ENCODE measurements at places on chromosomes 1 and 21.

DNA sequence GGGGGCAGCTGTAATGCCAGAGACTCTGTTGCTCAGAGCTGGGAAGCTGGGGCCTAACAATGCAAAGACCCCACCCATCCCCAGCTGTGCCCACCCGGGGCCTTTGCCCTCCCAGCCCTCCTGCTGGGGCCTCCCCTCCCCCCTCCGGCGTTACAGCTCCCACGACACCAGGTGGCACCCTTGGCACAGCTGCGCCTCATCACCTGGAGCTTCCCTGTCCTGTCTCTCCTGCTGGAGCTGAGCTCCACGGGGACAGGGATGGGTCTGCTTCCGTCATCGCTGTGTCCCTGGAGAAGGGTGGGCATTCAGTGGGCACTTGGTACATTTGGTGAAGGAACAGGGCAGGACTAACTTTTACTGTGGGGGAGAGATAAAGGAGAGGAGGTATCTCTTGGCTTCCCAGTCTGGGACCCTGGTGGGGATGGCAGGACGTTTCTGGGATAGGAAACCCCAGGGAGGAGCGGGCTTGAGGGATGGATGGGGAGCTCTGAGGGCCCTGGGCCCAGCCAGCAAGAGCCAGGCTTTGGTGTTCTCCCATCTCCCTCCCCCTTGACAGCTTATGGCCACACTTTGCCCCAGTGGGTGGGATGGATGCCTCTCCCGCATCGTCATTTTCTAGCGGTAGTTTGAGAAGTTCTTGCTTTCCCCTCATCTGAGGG, 453.2 kb downstream of the PTPRU start:
- no peak for DNase-seq

DNA sequence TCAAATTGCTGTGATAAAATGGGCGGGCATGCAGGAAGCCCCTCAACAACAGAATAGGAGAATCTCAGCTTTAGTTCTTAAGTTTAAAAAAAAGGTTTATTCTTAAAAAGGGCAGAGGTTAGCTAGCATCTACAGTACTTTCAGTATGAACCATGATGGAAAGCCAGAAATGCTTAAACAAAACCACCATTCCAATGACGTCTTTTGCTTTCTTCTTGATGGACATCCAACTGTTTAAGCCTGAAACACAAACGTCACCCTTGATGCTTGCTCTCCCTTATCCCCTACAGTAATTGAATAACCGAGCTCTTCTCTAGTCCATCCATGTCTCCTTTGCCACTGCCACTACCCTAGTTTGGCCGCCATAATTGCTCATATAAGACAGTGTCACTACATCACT, 25.7 kb downstream of the TAF5L start:
- DNase-seq: no peak

DNA sequence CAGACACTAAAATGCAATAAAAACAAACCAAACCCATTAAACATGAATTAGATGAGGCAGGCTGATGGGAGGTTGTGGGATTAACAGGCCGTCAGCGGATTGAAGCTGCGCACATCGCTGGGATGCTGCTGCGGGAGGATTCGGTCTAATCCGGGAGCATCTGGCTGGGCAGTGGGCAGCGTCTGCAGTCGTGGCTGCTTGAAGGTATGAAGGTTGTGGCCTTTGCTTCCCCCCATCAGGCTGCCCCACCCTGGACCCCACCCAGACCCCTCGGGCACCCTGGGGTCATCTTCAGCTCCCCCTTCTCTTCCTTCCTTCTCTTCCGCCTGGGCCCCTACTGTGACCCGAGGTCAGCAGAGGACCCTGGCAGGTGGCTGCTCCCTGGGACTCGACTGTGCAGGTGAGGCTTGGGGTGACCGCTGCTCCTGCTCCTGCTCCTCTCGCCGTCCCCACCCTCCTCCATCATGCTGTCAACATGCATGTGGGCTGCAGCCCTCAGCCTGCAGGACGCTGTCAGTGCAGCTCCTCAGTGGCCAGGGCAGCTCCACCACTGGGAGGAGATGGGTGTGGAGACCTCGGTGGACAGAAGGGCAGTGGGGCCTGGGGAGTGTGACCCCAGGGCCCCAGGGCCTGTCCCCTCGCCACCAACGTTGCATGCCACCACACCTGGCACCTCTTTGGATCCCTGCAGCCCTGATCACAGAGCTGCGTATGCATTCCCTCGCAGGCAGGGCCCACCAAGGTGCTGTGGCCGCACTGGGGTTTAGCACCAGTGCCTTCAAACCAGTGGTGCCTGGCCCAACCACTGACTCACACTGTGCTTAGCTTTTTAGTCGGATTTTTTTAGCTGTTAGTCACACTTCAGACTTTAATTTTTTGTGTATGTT, 112.2 kb upstream of the COL6A1 start:
- no peak for DNase-seq

DNA sequence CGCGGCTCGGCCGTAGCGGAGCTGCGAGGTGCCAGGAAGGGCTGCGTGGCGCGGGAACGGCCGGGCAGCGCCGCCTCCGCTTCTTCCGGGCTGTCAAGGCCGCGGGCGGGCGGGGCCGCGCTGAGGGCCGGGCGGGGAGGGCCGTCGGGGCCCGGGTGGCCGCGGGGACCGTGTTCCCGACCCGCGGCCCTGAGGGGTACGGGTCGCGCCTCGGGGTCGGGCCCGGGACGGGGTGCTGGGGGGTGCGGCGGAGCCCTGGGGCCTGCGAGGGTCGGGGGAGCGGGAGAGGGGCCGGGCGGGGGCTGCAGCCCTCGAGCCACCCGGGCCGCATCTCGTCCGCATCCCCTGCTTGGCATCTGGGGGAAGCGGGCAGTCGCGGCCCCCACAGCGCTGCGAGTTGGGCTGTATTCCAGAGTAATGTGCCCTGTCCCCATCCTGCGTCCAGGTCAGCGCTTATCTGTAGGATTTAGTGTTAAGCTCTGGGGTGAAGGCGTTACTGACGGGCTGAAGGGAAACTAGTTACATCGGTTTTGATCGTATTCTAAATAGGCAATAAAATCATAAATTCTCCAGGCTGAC, 379 bp downstream of the RER1 start:
- no peak for DNase-seq

GRCh38 chr1:180988253-180988752, 34.4 kb downstream of the STX6 start:
- DNase-seq: no peak

GRCh38 chr1:171585715-171586114, 36.3 kb upstream of the MYOCOS start:
- DNase-seq: no peak

- DNase-seq: no peak
Observed at GRCh38 chr1:233144434-233144833, 151.1 kb downstream of the PCNX2 start.

- no peak for DNase-seq
Observed at GRCh38 chr1:46530311-46530710, 21.1 kb downstream of the KNCN start.

GRCh38 chr1:42279055-42279454, 56.0 kb downstream of the FOXJ3 start:
- DNase-seq: no peak

- DNase-seq: no peak
Observed at GRCh38 chr1:198003468-198003867, 86.3 kb downstream of the LHX9 start.

GRCh38 chr1:187999973-188000372, 1171.2 kb downstream of the PLA2G4A start:
- DNase-seq: no peak

DNA sequence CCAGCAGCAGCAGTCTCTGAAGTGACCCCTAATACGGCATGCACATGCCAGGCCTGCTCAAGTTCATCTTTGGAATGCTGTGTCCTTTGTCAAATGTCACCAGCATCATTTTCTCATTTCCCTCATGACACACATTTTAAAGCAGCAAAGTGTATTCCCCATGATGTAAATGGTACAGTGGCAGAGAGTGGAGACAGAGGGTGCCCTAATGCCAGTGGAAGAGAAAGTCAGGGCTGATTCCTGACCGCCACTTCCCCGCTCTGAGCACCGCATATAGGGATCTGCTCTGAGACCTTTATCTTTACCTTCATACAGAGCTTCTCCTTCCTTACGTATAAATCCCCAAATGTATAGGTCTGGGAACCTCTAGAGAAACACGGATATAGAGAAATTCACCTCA, 222.3 kb upstream of the SGIP1 start:
- DNase-seq: no peak

DNA sequence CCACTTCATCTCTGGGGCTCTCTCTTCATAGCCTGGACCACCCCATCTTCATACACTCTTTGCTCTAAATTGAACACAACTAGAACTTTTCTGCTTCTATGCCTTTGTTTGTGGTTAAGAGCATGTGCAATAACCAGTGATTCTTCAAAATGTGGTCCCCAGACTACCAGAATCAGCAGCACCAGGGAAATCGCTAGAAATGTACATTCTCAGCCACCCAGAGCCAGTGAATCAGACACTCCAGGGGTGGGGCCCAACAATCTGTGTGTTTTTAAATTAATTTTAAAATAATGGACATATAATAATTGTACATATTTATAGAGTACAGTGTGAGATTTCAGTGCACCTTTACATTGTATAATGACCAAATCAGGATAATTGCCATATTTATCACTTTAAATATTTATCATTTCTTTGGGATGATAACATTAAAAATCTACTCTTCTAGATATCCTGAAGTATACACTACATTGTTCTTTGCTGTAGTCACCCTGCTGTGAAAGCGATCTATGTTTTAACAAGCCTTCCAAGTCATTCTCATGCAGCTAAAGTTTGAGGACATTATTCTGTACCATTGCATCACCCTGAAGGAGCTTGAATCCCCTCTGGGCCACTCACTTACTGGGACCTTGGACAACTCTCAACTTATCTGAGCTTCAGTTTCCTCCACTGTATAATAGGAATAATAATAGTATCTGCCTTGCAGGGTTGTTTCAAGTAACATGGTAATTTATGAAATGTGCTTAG, 10.8 kb downstream of the GRHL3 start:
- no peak for DNase-seq

DNA sequence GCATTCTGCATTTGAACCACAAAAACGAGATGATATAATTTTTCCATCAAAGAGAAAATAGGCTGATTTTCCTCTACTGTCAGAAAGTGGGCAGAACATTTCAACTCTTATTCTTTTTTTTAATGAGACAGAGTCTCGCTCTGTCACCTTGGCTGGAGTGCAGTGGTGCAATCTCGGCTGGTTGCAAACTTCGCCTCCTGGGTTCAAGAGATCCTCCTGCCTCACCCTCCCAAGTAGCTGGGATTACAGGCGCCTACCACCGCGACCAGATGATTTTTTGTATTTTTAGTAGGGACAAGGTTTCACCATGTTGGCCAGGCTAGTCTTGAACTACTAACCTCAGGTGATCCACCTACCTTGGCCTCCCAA, 11.6 kb downstream of the DSTYK start:
- DNase-seq: no peak

- no peak for DNase-seq
Observed at GRCh38 chr1:24317081-24317480, 2.1 kb upstream of the GRHL3 start.

DNA sequence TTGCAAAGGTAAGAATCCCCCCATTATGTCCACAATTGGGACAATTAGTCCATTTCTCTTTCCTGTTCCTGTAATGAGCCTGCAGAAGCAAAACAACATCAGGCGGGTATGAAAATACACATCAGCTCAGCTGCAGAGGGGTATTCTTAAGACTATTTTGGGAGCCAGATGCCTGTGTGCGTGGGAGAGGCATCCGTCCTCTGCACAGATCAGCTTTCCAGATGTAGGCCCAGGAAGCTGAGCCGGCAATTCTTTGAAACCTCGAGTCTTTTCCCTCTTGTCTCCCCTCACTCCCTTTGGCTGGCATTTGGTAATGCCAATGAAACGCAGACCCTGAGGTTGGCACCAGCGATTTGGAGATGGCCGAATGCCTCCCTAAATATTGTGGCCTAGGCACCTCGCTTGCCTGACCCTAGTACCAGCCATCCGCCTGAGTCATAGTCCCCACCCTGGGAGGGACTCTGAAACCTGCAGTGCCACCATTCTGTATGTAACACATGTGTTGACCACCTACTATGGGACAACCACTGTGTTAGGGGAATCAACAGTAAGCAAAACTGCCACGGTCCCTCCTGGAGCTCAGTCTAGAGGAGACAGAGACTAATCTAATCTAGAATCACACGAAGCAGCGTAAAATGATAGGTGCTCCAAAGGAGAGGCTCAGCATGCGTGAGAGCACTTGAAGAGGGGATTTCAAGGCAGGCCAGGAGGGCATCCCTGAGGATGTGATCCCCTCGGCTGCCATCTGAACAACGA, 603.0 kb downstream of the MATN1 start:
- no peak for DNase-seq

DNA sequence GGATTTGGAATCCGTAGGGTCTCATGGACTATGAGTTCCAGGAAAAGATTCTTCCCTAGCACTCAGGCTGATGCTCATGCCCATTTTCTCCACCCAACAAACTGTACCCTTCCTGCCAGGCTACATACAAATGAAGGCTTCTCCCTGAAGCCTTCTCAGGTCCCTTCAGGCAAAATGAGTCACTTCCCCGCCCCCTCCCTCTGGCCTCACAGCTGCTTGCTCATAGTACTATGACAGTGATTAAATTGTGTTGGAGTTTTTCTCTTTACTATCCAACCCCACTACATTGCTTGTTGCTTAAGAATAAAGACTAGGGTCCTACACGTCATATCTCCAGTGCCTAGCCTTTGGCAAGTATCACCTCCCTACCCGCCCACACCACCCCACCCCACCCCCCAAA, 207.6 kb upstream of the NFIA start:
- DNase-seq: no peak

DNA sequence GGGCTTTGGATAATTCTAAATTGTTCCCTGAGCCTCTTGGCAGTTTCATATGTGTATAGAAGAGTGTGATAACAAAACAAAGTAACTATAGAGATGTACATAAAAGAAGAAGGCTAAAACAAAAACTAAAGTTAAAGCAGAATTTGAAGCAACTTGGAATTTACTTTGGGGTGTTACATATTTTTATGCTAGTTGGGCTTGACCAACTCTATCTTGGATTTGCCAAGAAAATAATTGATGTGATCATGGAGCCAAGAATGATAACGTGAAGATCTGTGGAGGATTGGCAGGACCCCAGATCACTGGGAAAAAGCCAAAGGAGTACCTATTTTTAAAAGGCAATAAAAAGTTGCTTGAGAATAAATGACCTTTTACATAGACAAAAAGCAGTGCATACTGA, 206.9 kb downstream of the LMO4 start:
- DNase-seq: no peak

DNA sequence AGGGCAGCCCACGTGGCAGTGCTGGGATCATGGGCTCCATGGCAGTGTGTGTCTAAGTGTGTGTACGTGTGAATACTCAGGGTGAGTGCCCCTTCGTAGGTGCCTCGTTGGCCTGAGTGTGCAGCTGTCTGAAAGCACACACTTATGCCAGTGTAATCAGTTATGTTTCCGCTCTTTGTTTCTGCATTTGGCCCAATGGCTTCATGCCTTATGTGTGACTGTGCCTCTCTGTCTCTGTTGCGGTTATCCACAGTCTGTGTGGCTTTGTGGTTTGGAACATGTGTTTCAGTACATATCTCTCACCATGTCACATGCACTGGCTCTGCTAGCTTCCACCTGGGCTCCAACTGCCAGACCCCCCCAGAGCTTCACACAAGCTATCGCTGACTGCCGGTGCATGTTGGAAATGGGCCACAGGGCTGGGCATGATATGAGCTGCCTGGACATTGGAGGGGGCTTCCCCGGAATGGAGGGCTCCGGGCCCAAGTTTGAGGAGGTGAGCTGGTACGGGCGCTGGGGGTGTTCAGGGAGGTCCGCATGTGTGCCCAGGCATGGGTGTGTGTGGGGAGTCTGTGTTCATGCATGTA, 70.3 kb upstream of the TINAGL1 start:
- DNase-seq: peak; percentile 93

Measured in HL-60 (cell line).